ENCODE measurements at places on chromosomes 12 and 14.

GRCh38 chr14:99803803-99804202, 10.6 kb downstream of the EML1 start:
- no peak for DNase-seq

DNA sequence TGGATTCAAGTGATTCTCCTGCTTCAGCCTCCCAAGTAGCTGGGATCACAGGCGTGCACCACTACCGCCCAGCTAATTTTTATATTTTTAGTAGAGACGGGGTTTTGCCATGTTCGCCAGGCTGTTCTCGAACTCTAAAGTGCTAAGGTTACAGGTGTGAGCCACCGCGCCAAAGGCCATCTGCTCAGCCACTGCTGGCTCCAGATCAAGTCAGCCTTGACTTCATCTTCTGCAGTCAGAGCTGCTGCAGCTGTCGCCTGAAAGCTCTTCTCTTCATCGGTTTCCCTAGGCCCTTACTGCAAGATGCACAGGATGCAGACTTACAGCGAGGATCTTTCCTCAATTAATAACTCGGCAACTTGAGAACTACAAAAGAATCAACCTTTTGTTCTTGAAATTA, 66.8 kb downstream of the CLIP1 start:
- no peak for DNase-seq

DNA sequence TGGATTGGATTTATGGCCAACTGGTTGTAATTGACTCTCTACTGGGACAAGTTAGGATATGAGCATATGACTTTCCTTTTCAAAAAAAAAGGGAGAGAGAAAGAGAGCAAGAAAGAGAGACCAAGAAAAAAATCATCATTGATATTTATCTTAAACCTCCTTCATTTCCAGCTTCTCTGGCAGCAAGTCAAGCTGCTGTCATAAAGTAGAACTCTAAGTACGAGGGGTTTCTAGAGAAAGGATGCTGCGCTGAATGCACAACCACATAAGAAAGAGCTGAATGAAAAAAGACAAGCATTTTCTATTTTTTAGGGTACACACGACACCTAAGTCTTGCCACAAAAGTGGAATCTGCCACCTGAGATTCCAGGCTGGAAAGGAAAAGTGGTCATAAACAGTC, 182.6 kb downstream of the SLC25A21 start:
- DNase-seq: no peak

DNA sequence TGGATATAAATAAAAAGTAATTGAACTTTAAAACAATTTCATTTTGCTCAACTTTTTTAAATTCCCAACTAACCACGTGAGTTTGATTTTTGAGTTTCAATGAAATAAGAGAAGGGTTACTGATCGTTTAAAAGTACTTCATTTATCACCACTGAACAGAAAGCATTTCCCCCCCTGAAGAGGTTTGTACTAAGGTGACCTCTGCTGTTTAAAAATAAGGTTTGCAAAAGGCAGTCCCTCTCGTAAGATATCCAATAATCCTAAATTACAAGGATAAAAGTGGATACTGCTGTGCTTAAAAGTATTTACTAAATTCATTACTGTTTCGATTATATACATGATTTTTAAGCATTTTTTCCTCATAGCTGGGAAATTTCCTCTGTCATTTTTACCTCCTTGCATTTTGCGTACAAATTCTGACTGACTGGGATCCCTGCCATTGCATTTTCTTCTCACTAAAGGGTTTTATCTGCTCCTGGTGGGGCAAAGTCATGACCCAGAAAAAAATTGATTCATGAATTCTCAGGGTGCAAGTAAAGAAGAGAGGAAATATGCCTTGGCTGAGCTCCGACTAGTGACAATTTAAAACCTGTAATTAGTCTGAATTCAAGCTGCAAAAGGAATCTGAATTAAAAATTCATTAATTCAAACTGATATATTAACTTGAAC, 463.8 kb downstream of the PRKD1 start:
- DNase-seq: no peak

GRCh38 chr12:115320451-115320850, 636.5 kb upstream of the TBX3 start:
- no peak for DNase-seq

GRCh38 chr14:105153331-105153731, 15.2 kb downstream of the JAG2 start:
- no peak for DNase-seq

GRCh38 chr12:131640525-131640924, 70.4 kb upstream of the SFSWAP start:
- DNase-seq: no peak

- DNase-seq: no peak
Measured at GRCh38 chr12:50174971-50175715, 8.0 kb upstream of the CERS5 start.

GRCh38 chr14:71911669-71912068, 20.6 kb upstream of the RGS6 start:
- DNase-seq: no peak

- no peak for DNase-seq
Measured at GRCh38 chr12:95390932-95391331, 83.0 kb upstream of the METAP2 start.

- DNase-seq: no peak
Measured at GRCh38 chr12:95054206-95054605, 19.2 kb downstream of the NR2C1 start.

GRCh38 chr14:56474419-56475022, 105.1 kb upstream of the TMEM260 start:
- DNase-seq: no peak

- DNase-seq: no peak
Measured at GRCh38 chr12:89742337-89743022, 33.8 kb upstream of the ATP2B1 start.

GRCh38 chr14:94963051-94963450, 193.1 kb upstream of the GSC start:
- DNase-seq: no peak

GRCh38 chr14:56896231-56896630, 86.0 kb upstream of the OTX2 start:
- no peak for DNase-seq

- DNase-seq: no peak
Measured at GRCh38 chr14:38209572-38210557, 2.2 kb downstream of the SSTR1 start.

- no peak for DNase-seq
Measured at GRCh38 chr12:3116106-3116844, 39.1 kb downstream of the TSPAN9 start.

GRCh38 chr12:24919346-24920001, 29.4 kb downstream of the BCAT1 start:
- DNase-seq: no peak

DNA sequence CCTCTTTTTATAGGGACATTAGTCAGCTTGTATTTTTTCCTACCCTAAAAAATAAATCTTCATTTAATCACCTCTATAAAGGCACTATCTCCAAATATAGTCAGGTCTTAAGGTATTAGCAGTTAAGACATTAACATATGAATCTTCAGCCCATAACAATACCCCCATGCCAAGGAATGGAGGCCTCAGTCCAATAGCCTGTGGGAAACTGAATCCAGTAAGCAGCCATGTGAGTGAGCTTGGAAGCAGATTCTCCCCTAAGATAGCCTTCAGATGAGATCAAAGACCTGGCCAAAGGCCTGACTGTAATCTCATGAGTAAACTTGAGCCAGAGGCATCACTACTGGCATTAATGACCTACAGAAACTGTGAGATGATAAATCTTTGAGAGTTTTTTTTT, 232.1 kb upstream of the SYT10 start:
- no peak for DNase-seq

GRCh38 chr12:25130741-25131188, 64.2 kb downstream of the DNAI7 start:
- DNase-seq: no peak

DNA sequence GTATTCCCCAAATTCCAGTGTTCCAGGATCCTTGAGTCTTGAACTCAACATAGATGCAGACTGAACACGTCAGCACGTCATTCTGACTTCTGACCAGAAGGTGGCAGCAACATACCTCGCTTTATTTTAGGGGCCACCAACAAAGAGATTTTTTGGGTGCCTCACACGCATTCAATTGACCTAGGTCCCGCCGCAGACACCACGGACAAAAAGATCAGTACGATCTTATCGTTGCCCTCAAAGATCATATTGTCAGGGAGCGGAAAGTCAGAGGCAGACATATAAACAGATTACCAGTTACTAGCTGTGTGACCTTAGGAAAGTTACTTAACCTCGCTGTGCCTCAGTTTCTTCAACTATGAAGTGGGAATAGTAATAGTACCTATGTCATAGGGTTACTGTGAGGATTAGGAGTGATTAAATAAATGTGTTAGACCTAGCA, 6.5 kb upstream of the PRPH start:
- no peak for DNase-seq

DNA sequence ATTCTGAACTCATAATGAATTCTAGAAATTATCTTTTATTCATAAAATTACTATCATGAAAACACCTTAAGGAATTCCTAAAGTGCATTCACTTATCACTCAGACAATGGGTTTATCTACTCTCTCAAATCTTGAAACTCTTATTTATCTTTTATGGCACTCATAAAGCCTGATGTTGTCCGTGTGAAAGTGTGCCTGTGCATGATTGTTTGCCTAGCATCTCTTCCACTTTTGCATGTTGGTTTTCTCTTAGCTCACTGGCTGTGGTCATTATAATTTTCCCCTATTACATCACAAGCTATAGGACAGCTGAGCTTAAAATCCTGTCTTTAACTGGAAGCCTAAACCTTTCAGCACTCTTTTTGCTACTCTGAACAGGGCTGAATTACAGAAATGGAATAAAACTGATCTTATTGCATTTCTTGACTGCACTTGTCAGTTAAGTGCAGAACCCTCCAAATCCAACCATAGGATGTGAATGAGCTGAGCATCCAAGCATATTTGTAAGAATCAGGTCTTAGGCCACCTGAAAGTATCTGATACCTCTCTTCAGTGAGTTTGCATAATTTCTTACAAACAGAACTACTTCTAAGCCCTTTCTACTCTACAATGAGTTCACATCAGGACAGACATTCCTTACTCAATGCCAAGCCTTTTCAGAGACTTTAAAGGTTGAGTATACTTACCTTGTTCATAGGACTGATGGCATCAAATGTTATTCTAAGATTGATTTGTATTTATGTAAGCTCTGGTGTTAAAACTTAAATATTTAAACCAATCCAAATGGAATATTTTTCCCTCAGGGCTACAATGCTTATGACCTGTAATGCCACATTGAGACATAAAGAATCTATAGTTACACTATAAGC, 221.2 kb upstream of the KITLG start:
- DNase-seq: no peak

DNA sequence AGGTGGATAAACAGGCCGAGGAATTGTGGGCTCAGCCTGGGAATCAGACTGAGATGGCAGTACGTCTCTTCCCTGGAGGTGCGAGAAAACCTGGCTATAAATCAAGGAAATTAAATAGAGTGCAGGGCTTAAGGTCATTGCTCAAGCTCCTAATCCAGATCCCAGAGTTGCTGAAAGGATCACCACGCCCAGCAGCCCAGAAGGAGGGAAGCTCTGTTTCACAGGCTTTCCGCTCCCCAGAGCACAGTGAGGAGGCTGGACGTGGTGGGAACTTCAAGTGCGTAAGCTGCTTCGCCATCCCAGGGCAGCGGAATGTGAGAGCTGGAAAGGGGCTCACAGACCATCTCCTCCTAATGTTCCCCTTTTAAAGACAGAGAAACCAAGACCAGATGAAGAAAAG, 651.6 kb upstream of the TBX3 start:
- DNase-seq: no peak

- no peak for DNase-seq
Measured at GRCh38 chr12:38149395-38150073, 167.0 kb upstream of the ALG10B start.
